ENCODE measurements at places on chromosomes 5 and 9. TPM values are rescaled to one million over a fixed set of nuclear protein-coding genes. Genes with fewer than 3 reads are reported as not detected.
A peak's percentile ranks its signal among the peaks of the same experiment; 100 is the strongest.

CCDC183 gene
- 2.2 TPM for total RNA-seq

CSF1R gene
- total RNA-seq = 3.4 TPM

SLC4A9 gene
- not detected for total RNA-seq

F2R gene
- 20.4 TPM for total RNA-seq

PRLR gene
- not detected for total RNA-seq

PCDHB4 gene
- not detected for total RNA-seq

TOR4A gene
- 4.0 TPM for total RNA-seq

PROB1 gene
- total RNA-seq = 0.57 TPM

TRIM14 gene
- total RNA-seq = 64.6 TPM

EMB gene
- total RNA-seq = 184 TPM

GRCh38 chr9:95511952-95512708 lies 4.6 kb downstream of the PTCH1 start:
- no peak for DNase-seq

DNA sequence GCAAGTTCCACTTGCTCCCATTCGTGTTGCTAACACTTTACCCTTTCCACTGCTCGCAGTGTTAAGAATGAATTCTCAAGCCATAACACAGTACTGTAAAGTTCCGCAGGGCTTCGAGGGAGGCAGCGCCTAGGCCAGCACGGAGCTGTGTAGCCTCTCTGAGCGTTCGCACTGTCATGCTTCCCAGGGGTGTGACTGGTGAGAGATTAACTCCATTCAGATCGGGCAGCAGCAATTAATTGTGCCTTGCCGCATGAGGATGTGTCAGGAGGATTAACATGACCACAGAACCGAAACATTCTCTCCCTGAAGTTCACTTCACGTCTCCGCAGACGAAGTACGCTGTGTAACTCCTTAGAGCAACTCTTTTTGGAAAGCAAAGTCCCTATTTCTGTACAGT lies 23.2 kb downstream of the ZBTB34 start:
- no peak for DNase-seq

DNA sequence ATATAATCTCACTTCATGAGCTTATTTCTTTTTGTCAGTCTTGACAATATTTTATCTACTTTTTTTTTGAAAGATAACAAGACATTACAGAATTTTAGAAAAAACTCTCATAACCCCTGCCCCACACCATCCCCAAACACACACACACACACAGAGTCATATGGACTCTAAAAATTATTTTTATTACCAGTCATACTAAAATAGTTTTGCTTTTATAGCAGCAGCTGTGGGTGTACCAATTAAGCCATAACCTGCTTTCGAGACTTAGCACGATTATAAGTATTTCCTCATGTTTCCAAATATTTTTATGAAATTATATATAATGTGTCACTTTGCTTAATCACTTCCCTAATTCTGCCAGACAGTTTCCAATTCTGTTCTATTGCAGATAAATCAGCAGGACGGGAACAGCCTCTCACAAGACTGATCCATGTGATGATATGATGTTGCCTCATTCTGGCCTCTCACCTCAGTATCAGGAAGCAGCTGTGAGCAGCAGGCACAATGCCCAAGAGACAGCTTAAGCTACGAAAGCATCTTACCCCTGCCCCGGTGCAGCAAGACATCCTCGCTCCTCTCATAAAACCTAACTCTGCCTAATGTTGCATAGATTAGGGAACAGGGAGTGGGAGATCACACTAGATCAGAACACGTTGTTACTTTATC lies 7.0 kb downstream of the PDCL start:
- DNase-seq = no peak

DNA sequence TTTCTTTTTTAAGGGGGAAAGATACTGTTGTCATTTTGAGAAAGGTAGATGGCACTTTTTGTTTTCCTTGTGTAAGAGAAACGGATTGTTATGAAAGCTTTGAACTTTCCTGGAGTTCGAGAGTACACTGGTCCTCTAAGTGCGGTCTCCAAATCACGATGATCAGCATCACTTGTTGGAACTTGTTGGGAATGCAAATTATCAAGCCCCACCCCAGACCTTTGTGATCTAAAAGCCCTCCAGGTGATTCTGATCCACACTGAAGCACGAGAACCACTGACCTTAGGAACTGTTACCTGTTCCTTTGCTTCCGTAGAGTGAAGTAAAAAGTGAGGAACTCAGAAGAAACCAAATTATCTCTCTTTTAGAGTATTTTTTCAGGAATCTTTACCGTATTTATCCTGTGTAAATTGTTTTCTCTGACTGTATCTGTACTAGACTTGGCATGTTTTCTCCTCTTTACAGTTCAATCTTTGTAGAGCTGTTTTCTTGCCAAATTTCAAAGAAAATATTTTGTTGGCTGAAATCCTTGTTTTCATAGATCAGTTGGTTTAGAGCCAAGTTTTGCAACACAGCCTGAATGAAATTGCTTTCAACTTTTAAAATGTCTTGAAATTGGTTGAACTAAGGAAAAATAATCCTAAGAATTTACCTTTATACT lies 4.0 kb downstream of the MAT2B start:
- DNase-seq = no peak

- no peak for DNase-seq
These were observed 20.9 kb downstream of the WHRN start for GRCh38 chr9:114484215-114484853.

- DNase-seq = no peak
These were observed 1.6 kb upstream of the ASPN start for GRCh38 chr9:92483627-92484545.

DNA sequence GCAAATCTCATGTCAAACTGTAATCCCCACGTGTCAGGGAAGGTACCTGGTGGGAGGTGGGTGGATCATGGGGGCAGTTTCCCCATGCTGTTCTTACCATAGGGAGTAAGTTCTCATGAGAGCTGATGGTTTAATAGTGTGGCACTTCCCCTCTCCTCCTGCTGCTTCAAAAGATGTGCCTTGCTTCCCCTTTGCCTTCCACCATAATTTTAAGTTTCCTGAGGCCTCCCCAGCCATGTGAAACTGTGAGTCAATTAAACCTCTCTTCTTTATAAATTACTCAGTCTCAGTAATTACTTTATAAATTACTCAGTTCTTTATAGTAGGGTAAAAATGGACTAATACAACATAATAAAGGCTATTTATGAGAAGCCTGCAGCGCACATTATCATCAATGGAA lies 7.1 kb upstream of the CNTRL start:
- no peak for DNase-seq

GRCh38 chr5:74055486-74056106 lies 429.6 kb downstream of the ARHGEF28 start:
- DNase-seq = no peak

DNA sequence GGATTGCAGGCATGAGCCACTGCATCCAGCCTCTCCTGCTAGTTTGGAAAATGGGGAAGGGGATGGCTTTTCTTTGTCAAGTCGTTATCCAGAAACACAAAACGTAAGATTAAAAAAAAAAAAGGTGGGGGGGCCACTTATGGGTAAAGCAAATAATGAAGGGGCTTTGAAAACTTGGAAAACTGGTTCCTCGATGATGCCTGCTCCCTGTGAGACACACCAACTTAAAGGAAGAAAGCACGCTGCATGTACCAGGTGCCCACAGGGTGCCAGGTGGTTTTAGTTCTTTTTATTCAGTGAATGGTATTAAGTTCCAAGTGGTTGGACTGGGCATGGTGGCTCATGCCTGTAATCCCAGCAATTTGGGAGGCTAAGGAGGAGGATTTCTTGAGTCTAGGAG lies 170.1 kb downstream of the GOLPH3 start:
- no peak for DNase-seq

GRCh38 chr9:114180696-114181606 lies 25.6 kb downstream of the COL27A1 start:
- DNase-seq = no peak

DNA sequence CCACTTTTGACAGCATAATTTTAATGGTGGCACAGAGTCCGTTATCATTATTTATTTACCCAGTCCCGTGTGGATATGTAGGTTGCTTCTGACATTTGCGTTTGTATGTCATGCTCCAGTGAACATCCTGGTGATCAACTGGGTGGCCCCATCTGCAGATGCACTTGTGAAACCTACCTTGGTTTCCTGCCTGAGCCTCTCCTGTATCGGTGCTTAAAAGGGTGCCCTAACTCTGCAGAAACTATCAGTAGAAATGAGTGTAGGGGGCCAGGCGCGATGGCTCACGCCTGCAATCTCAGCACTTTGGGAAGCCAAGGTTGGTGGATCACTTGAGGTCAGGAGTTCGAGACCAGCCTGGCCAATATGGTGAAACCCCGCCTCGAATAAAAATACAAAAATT lies 92.1 kb upstream of the IER5L start:
- DNase-seq = no peak

- DNase-seq = no peak
These were observed 10.3 kb upstream of the GPBP1 start for GRCh38 chr5:57163553-57164006.

GRCh38 chr9:27426511-27427271 lies 97.4 kb upstream of the IFNK start:
- DNase-seq = no peak

DNA sequence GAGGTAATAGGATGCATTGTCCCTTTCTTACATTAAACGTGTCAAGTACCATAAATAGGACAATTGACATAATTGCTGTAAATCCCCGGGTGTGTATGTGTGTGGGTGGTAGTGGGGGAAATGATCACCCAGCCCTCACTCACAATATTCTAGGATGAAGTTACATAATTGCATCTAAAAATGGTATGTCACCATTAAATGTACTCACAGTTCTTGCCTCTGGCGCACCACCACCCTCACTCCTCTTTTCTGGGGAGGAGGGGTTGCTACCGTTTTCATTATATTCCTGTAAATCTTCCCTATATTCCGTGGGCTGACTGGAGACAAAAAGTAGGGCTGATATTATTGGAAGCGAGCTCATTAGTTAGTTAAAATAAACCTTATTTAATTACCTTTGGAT lies 563.8 kb downstream of the TLR4 start:
- DNase-seq = no peak

DNA sequence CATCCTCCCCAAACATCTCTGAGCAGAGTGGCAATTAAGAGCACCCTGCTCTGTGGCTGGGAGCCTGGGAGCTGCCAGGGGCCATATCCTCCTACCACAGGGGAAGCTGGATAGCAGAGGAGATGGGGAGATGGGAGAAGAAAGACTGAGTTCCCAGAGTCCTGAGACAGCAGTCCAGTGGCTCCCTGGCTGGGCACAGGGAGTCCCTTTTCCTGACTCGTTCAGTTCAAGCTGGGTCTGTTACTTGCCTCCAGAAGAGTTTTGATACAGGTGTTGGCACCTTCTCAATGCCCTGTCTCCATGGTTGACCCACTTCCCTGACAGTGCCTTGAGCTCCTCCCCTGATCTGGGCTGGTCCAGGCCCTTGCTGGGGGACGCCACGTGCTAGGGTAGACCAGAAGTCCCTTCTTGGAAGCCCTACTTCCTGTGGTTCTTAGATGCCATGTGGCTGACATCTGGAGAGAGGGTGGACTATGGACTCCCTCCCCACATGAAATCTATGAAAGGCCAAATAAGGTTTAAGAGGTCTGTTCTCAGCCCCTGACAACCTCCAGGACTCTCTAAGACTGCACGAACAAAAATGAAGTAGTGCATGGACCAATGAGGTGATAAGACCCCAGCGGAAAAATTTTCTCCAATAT lies 166.2 kb downstream of the AUH start:
- DNase-seq = no peak

GRCh38 chr9:75894566-75894965 lies 4.1 kb downstream of the PCSK5 start:
- DNase-seq = no peak

DNA sequence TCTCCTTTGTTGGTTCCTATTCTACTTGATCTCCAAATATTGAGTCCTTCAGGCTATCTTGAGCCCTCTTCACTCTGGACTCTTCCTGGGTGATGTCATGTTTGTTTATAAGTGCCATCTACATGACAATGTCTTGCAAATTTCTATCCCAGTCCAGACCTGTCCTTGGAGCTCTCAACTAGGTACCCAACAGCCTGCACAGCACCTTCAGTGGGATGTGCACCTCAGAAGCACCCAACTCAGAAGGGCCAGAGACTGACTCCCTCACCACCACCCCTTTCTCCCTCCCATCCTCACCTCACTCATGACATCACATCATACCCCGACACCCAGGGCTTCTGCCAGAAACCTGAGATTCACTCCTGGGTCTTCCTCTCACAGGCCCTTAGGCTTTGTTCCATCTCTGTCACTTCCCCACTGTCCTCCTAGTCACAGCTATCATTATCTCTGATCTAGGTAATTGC lies 14.4 kb downstream of the TXN start:
- DNase-seq = no peak

GRCh38 chr5:68000805-68001204 lies 214.8 kb upstream of the PIK3R1 start:
- no peak for DNase-seq

GRCh38 chr5:133523961-133524586 lies 88.3 kb downstream of the FSTL4 start:
- DNase-seq = no peak

GRCh38 chr9:75979362-75979761 lies 88.9 kb downstream of the PCSK5 start:
- DNase-seq = no peak

- DNase-seq = peak; percentile 39
These were observed 10.7 kb upstream of the UBAC1 start for GRCh38 chr9:135971892-135972291.

DNA sequence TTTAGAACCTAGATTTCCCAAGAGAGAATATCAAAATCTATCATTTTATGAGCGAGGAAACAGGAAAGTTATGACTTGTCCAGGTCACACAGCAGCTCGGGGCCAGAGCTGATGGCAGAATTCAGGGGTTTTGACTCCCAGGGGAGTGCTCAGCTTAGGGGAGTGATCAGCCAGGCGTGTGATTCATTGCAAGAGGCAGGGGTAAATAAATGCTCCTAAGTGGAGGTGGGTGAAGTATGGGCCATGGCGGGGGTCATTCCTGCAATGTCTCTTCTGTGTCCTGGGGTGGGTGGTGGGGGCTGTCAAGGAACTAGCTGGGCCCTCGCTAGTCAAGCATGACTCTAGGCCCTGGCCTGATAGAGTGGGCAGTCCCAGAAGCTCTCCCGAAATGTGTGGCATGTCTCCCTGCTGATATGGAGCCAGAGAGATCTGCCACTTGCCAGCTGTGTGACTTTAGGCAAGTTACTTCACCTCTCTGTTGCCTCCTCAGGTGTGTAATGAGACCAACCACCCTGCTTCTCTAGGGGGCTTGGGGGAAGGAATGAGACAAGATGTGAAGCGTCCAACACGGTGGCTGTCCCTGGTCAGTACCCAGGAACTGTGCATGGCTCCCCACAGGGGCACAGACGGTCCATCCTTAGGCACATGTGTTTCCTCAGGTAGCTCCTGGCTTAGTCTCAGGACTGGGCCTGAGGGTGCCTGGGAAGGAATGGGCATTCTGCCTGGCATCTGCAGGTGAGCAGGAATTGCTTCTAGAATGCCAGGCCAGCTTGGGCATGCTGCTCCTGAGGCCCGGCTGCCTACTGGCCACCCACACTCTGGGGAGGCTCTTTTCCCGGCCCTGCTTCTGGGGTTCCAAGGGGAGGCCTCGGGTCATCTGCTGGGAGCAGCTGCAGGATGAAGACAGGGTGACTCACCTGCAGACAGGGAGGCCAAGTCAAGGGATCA lies 36.5 kb upstream of the SH3PXD2B start:
- no peak for DNase-seq

DNA sequence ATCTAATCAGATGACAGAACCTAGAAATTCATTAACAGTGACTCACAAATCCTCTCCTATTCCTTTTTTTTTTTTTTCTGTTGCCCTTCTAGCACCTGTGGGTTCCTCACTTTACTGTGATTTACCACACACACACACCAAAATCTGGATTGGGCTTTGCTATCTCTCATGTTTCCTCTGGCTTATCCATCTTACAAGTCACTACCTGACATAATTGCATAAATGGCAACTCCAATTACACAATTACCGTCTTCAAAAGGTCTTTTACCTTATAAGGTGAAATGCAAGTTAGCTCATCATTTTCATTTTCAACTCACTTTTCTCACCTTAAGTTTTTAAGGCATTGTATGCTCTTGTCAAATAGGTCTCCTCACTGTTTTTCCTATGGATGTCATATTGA lies 426.3 kb upstream of the MEF2C start:
- DNase-seq = no peak
